Activated naive CD8-positive, alpha-beta T cell treated with anti-CD3 and anti-CD28 coated beads, Interleukin-2, amount 10 ng/mL, durations not matched to agents 7 days and 5 days (primary cell): ENCODE measurements at places on chromosomes 16 and 17. TPM values are rescaled to one million over a fixed set of nuclear protein-coding genes. Genes with fewer than 3 reads are reported as not detected.
A peak's percentile ranks its signal among the peaks of the same experiment; 100 is the strongest.

DNA sequence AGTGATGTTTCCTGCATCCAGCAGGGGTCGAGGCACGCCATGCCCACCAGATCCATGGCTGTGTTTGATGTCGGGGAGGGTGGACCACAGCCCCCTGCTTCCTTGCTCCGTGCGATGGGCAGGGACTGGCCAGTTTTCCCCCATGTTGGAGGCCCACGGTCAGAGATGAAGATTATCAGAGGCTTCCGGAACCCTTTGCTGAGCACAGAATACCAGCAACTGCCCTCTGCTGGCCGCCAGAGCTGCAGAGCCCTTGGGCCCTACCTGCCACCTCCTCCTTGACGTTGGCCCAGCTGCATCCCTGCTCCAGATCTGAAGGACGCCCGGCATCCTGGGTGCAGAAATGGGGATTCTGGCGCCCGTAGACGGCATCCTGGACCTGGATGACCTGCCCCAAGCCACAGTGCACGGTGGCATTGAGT lies 23.7 kb upstream of the BCO1 start:
- H3K36me3 ChIP-seq, result no peaks in the 10 kb centered on the region
- H3K27ac ChIP-seq, result no peak overlapping the region
- no peaks in the 10 kb centered on the region for H3K4me1 ChIP-seq
- H3K27me3 ChIP-seq, result peaks cover 2% of the 10 kb centered on the region
- no peak overlapping the region for H3K4me3 ChIP-seq

DNA sequence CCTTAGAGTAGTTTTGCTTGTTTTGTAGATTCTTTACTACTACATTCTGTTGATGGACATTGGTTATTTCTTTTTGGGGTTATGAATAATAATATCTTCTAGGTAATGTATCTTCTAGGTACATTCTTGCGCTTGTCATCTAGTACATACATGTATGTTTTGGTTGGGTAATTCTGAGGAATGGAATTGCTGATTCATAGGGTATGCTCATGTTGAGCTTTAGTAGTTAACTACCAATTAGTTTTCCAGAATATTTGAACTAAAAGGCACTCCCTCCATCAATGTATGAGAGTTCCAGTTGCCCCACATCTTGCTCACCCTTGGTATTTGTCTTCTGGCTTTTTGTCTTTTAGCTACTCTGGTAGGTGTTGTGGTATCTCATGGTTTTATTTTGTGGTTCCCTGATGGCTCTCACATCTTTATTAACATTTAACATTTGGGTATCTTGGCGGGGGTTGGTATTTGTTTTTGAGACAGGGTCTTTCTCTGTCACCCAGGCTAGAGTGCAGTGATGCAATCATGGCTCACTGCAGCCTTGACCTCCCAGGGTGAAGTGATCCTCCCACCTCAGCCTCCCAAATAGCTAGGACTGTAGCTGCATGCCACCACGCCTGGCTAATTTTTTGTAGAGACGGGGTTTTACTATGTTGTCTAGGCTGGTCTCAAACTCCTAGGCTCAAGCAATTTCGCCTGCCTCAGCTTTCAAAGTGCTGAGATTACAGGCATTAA lies 47.1 kb downstream of the SLC6A4 start:
- peaks cover 21% of the 10 kb centered on the region for H3K36me3 ChIP-seq
- H3K27me3 ChIP-seq, result peaks cover 3% of the 10 kb centered on the region
- peaks cover 1% of the 10 kb centered on the region for H3K4me1 ChIP-seq
- DNase-seq, result no peak
- no peak overlapping the region for H3K27ac ChIP-seq

- peaks cover 59% of the 10 kb centered on the region for H3K4me1 ChIP-seq
- no peak for DNase-seq
- no peak overlapping the region for H3K27ac ChIP-seq
- peaks cover 66% of the 10 kb centered on the region for H3K36me3 ChIP-seq
Measured at GRCh38 chr16:56936491-56936890, 4.5 kb downstream of the HERPUD1 start.

- H3K36me3 ChIP-seq, result no peaks in the 10 kb centered on the region
- no peak overlapping the region for H3K4me3 ChIP-seq
- H3K4me1 ChIP-seq, result peaks cover 13% of the 10 kb centered on the region
- H3K27ac ChIP-seq, result no peak overlapping the region
- DNase-seq, result no peak
Measured at GRCh38 chr17:77933777-77934398, 24.6 kb upstream of the TNRC6C start.

TBX2 gene
- total RNA-seq, result not detected

CDRT4 gene
- total RNA-seq, result 9.6 TPM

- H3K36me3 ChIP-seq, result peaks cover 5% of the 10 kb centered on the region
- H3K27ac ChIP-seq, result no peak overlapping the region
- H3K27me3 ChIP-seq, result no peaks in the 10 kb centered on the region
- DNase-seq, result no peak
Measured at GRCh38 chr16:928526-928925, 42.3 kb downstream of the LMF1 start.

- no peaks in the 10 kb centered on the region for H3K4me1 ChIP-seq
- no peaks in the 10 kb centered on the region for H3K36me3 ChIP-seq
- peaks cover 8% of the 10 kb centered on the region for H3K27me3 ChIP-seq
- H3K27ac ChIP-seq, result no peak overlapping the region
- no peak for DNase-seq
Measured at GRCh38 chr16:11510178-11510973, 76.3 kb downstream of the LITAF start.

- H3K4me3 ChIP-seq, result no peak overlapping the region
- peaks cover 11% of the 10 kb centered on the region for H3K36me3 ChIP-seq
Measured at GRCh38 chr16:21650521-21650920, 1.9 kb downstream of the IGSF6 start.

MSLN gene
- total RNA-seq, result not detected

GRCh38 chr16:692356-693108 lies 2.3 kb upstream of the WDR24 start:
- peaks cover 12% of the 10 kb centered on the region for H3K27me3 ChIP-seq
- H3K4me3 ChIP-seq, result no peak overlapping the region
- H3K4me1 ChIP-seq, result peaks cover 13% of the 10 kb centered on the region
- H3K36me3 ChIP-seq, result no peaks in the 10 kb centered on the region
- no peak for DNase-seq

DNA sequence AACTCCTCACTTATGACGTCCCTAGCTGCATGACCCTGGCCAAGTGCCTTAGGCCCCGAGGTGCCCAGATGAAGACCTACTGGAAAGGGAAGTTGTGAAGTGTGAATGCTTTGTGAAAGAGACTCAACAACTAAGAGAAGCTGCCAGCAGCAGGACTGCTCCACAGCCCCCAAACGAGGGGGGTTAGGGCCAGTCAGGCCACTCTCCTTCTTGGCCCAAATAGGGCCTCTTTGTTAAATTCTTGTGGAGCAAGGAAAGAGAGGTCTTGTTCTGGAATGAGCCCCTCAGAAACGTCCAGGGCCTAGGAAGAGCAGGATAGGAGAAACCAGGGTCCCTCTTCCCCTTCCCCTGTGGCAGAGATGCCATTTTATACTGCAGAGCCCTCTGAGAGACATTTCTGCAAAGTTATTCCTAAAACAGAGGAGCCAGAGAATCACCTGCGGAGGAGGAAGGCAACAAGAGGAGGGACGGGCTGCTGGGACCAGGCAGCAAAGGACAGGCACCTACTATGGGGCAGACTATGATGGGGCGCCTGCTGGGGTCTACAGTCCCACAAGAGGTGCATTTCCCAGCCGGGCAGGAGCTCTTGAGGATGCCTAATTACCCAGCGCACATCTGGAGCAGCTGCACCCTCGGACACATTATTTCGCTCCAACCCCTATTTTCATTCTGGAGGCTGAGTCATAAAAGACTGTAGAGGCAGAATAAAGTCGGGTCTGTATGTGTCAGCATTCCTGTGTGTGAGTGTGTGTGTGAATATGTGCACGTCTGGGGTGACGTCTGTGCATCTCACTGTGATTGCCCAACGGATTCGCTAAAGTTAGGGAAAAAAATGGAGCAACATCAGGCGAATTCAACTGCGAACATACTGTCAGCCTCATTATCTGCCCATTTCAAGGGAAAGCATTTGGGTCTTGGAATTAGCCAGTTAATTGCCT lies 11.4 kb upstream of the HOXB9 start:
- H3K36me3 ChIP-seq, result peaks cover 3% of the 10 kb centered on the region
- no peak overlapping the region for H3K4me3 ChIP-seq
- H3K27me3 ChIP-seq, result peaks cover 94% of the 10 kb centered on the region
- H3K27ac ChIP-seq, result no peak overlapping the region
- DNase-seq, result no peak
- peaks cover 17% of the 10 kb centered on the region for H3K4me1 ChIP-seq

DNA sequence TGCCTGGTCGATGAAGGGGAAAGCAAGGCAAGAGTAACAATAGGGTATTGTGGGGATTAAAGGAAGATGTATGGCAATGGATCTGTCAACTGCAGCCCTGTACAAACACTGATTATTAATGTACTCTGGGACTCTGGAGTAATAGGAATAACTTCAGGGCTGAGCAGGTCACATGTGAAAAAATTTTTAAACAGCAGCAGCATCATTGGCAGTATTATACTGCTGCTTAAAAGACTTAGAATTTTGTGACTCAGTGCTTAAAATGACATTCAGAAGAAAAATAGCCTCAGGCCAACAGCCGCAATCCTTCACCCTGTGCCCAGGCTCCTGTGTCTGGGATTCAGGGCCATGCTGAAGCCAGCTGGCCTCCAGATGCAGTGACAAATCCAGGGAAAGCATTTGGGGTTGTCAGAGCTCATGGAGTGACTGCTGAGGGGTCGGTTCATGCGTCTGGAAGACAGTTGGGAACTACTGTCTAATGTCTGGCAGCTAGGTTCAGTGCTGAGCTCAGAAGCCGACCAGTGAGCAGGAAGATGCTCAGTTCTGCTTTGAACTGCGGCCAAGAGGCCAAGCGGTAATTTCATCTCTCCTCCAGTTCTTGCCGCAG lies 22.2 kb downstream of the TEX2 start:
- H3K27me3 ChIP-seq, result peaks cover 2% of the 10 kb centered on the region
- H3K36me3 ChIP-seq, result peaks cover 4% of the 10 kb centered on the region
- no peak overlapping the region for H3K4me3 ChIP-seq
- peaks cover 13% of the 10 kb centered on the region for H3K4me1 ChIP-seq
- DNase-seq, result no peak

GRCh38 chr16:10447289-10447688 lies 61.4 kb downstream of the ATF7IP2 start:
- no peak overlapping the region for H3K4me3 ChIP-seq
- DNase-seq, result no peak
- no peak overlapping the region for H3K27ac ChIP-seq
- H3K4me1 ChIP-seq, result no peaks in the 10 kb centered on the region
- H3K27me3 ChIP-seq, result no peaks in the 10 kb centered on the region
- peaks cover 94% of the 10 kb centered on the region for H3K36me3 ChIP-seq

- H3K4me1 ChIP-seq, result peaks cover 23% of the 10 kb centered on the region
- no peak for DNase-seq
- peak overlapping the region; percentile 55 for H3K27ac ChIP-seq
- peak overlapping the region; percentile 53 for H3K4me3 ChIP-seq
Measured at GRCh38 chr17:6938637-6939036, 57.2 kb upstream of the ALOX12 start.

MT1A gene
- not detected for total RNA-seq

GRCh38 chr17:74995847-74996246 lies 8.4 kb downstream of the CDR2L start:
- no peak overlapping the region for H3K27ac ChIP-seq
- peaks cover 8% of the 10 kb centered on the region for H3K4me1 ChIP-seq
- H3K36me3 ChIP-seq, result no peaks in the 10 kb centered on the region
- no peak for DNase-seq
- peaks cover 6% of the 10 kb centered on the region for H3K27me3 ChIP-seq

- H3K36me3 ChIP-seq, result no peaks in the 10 kb centered on the region
- H3K4me1 ChIP-seq, result no peaks in the 10 kb centered on the region
- no peak for DNase-seq
- H3K27me3 ChIP-seq, result no peaks in the 10 kb centered on the region
Measured at GRCh38 chr16:4945560-4946502, 8.9 kb upstream of the PPL start.

DNA sequence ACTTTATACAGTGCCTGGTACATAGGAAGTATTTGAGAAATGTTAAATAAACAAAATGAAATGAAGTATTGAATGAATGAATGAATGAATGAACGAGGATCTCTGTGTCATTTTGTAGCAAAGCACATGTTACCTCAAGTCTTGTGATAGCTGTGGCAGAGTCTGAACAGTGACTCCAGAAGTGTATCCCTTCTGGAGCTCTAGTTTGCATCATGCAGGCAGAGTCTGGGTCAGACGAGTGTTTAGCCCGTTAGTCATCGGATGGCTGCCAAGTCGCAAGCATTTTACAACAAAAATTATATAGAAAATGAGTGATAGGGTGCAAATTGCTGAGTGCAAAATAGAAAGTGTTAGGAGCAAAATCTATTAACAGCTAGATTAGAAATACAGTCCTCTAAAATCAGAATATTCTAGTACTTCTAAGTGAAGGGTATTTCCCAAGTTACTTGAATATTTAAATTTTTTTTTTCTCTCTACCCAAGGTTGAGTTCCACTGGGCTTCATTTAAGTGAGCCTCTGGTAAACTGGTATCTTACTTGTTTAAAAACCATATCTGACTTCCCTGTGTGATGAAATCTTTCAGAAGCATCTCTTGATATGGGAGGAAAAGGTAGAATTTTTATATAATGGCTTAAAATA lies 113.3 kb downstream of the FTO start:
- peaks cover 12% of the 10 kb centered on the region for H3K4me1 ChIP-seq
- no peaks in the 10 kb centered on the region for H3K27me3 ChIP-seq
- peaks cover 20% of the 10 kb centered on the region for H3K36me3 ChIP-seq
- no peak for DNase-seq
- H3K4me3 ChIP-seq, result no peak overlapping the region
- no peak overlapping the region for H3K27ac ChIP-seq

DNA sequence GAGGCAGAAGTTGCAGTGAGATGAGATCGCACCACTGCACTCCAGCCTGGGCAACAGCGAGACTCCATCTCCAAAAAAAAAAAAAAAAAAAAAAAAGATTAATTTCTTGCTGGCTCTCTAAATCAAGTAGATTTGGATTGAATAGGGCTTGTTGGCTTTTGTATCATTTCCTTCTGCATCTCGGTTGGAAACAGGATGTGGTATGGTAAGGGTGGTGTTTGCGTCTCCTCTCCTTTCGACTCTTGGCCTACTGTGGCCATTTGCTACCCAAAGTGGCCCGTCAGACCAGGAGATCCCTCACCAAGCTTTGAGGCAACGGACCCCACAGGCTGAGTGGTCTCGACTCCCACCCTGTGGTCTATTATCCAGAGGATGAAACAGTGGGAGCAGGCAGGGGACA lies 168.0 kb upstream of the IRX3 start:
- peak; percentile 26 for DNase-seq
- H3K4me3 ChIP-seq, result no peak overlapping the region
- no peak overlapping the region for H3K27ac ChIP-seq

- H3K27ac ChIP-seq, result no peak overlapping the region
- peaks cover 49% of the 10 kb centered on the region for H3K27me3 ChIP-seq
- H3K4me1 ChIP-seq, result peaks cover 21% of the 10 kb centered on the region
- no peak for DNase-seq
- no peaks in the 10 kb centered on the region for H3K36me3 ChIP-seq
Measured at GRCh38 chr16:89924925-89925307, 1.8 kb downstream of the TUBB3 start.

TOX3 gene
- total RNA-seq, result not detected

- H3K4me1 ChIP-seq, result no peaks in the 10 kb centered on the region
- no peak for DNase-seq
- H3K27me3 ChIP-seq, result no peaks in the 10 kb centered on the region
- H3K4me3 ChIP-seq, result no peak overlapping the region
Measured at GRCh38 chr16:57773655-57774295, 28.5 kb downstream of the KIFC3 start.

- no peaks in the 10 kb centered on the region for H3K36me3 ChIP-seq
- H3K4me1 ChIP-seq, result peaks cover 13% of the 10 kb centered on the region
- no peak overlapping the region for H3K27ac ChIP-seq
- no peak overlapping the region for H3K4me3 ChIP-seq
- peaks cover 29% of the 10 kb centered on the region for H3K27me3 ChIP-seq
- DNase-seq, result no peak
Measured at GRCh38 chr16:84839054-84839453, 19.3 kb downstream of the CRISPLD2 start.

- H3K4me3 ChIP-seq, result no peak overlapping the region
- no peaks in the 10 kb centered on the region for H3K4me1 ChIP-seq
- peaks cover 4% of the 10 kb centered on the region for H3K27me3 ChIP-seq
Measured at GRCh38 chr17:72465191-72466024, 344.6 kb downstream of the SOX9 start.
